NCI-H510A (cell line): ENCODE measurements at places on chromosomes 12 and 14.

GRCh38 chr12:2248901-2249381 is 196.2 kb downstream of the CACNA1C start:
- no peak for DNase-seq

DNA sequence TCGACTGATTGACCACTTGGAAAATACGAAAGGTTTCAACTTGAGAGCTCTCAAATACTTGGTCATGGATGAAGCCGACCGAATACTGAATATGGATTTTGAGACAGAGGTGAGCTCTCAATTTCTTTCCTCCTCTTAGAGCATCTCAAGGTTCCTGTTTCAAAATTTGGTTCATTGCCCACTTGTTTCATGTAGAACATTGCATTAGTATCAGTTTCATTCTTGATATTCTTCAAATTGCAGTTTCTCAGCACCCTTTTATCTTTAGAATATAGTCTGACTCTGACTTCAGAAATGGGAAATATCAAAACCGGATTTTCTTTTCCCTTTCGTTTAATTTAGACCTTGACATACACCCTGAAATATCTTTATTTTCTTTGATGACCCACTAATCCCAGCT is 8.8 kb downstream of the DDX47 start:
- no peak for DNase-seq

GRCh38 chr12:59067083-59067482 is 146.8 kb upstream of the LRIG3 start:
- DNase-seq = no peak

- DNase-seq = no peak
Measured at GRCh38 chr14:103084021-103084919, at the start of gene LBHD2. LBHD2 (plus strand) TSS chr14:103084210; CDS start chr14:103086013, 1,803 bp downstream.

DNA sequence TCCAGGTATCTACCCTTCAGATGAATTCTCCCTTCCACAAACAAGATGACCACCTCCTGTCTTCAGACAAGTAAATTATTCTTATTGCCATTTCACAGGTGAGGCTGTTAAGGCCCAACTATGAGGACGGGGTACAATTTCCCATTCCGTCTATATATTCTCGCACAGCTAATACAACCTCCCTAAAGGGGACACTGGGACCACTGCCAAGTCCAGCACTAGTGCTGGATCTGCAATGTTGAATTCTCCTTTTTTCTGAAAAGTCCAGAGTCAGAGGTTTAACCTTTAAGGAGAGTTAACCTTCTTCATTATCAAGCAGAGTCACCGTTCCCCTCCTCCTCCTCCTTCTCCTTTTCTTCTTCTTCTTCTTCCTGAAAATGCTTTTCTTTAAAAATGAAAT is 130.4 kb upstream of the PARP11 start:
- no peak for DNase-seq

DNA sequence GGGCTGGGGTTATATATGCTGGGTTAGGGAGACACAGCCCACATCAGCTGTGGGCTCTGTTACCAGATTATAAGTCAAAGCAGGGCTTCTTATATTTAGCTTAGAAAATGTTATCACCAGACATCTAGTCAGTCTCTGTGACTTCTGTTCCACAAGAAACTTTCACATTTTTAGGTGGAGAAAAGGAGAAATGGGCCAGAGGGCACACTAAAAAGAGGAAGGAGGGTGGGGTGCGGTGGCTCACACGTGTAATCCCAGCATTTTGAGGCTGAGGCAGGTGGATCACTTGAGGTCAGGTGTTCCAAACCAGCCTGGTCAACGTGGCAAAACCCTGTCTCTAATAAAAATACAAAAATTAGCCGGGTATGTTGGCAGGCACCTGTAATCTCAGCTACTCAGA is 28.0 kb upstream of the SLC38A1 start:
- DNase-seq = no peak
